ENCODE measurements at places on chromosomes 2 and 18. TPM values are rescaled to one million over a fixed set of nuclear protein-coding genes. Genes with fewer than 3 reads are reported as not detected.

The GCG gene
- not detected for total RNA-seq

The ALKAL2 gene
- total RNA-seq, result 0.66 TPM

The GGCX gene
- total RNA-seq, result 238 TPM

The PSMA8 gene
- not detected for total RNA-seq

GRCh38 chr2:101432411-101433181 is 42.3 kb downstream of the RFX8 start:
- H3K4me1 ChIP-seq, result no peaks in the 10 kb centered on the region
- no peak overlapping the region for H3K27ac ChIP-seq
- H3K36me3 ChIP-seq, result no peaks in the 10 kb centered on the region
- no peak overlapping the region for H3K4me3 ChIP-seq
- no peak for DNase-seq
- no peaks in the 10 kb centered on the region for H3K27me3 ChIP-seq

DNA sequence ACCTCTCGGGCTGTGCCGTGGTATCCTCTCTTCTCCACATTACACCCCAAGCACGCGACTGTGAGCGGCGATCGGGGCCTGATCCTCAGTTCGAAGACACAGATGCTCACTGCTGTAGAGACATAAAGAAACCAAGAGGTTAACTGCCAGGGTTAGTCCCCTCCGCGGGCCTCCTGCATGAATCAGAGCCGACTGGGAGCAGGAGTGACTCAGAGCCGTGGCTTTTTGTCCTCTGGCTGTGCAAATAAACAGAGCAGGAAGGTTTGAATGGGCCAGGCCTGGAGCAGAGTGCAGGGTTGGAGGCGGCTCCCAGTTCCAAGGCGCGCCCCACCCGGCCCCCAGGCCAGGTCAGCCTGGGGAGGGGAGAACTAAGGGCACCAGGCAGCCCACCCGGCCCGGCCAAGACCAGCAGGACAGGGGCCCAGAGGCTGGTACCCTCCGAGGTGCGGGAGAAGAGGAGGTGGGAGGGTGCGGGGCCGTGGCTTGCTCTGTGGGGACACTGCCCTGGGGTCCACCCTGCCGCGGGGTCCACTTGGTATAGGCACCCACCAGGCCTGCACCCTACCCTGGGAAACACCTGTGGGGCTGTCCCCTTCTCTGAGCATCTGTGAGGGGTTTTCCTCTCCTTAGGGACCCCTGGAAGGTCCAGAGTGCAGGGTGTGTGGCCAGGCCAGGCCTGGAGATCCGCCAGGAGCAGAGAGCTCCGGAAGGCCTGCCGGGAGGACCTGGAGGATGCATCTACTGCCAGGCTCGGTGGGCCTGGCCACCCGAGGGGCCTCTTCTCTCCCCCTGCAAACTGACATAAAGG is 16.5 kb downstream of the TWIST2 start:
- H3K4me3 ChIP-seq, result no peak overlapping the region
- no peaks in the 10 kb centered on the region for H3K4me1 ChIP-seq
- H3K27me3 ChIP-seq, result no peaks in the 10 kb centered on the region
- no peak overlapping the region for H3K27ac ChIP-seq
- no peak for DNase-seq
- no peaks in the 10 kb centered on the region for H3K36me3 ChIP-seq

DNA sequence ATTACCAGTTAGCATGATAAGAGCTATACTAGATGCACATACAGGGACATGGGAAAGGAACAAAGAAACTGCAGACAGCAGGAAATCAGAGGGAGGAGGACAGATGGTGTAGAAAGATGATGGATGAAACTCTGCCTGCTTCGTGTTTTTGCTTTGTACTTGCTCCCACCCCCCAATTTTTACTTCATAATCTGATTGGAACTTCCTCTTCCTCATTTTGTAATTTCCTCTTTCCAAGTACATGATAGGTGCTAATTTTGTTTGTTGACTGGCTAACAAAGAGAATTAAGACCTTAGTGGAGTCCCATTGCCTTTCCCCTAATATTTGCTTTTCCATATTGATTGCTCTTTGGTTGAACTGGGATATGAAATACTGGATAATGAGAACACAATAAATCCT is 76.0 kb upstream of the PELI1 start:
- H3K27ac ChIP-seq, result no peak overlapping the region
- no peak overlapping the region for H3K4me3 ChIP-seq
- no peaks in the 10 kb centered on the region for H3K36me3 ChIP-seq
- H3K27me3 ChIP-seq, result no peaks in the 10 kb centered on the region
- no peak for DNase-seq

DNA sequence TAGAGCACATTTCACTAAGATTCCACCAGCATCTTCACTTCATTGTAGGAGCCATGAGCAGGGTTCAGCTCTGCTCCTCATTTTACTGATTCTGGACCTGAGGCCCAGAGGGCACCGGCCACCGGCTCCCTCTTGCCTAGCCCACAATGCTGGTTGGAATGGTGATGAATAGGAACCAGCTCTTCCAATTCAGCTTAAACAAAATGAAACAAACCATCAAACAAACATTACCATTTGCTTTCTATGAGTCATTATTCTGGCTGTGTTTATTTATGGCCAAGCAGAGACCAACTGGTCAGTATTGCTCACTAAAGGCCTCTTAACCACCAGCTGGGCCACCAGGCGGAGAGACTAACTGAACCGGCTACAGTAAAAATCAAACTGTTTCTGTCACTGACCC is 176.7 kb downstream of the MTX2 start:
- DNase-seq, result no peak
- H3K27me3 ChIP-seq, result no peaks in the 10 kb centered on the region
- H3K27ac ChIP-seq, result no peak overlapping the region
- no peaks in the 10 kb centered on the region for H3K36me3 ChIP-seq
- H3K4me1 ChIP-seq, result no peaks in the 10 kb centered on the region

DNA sequence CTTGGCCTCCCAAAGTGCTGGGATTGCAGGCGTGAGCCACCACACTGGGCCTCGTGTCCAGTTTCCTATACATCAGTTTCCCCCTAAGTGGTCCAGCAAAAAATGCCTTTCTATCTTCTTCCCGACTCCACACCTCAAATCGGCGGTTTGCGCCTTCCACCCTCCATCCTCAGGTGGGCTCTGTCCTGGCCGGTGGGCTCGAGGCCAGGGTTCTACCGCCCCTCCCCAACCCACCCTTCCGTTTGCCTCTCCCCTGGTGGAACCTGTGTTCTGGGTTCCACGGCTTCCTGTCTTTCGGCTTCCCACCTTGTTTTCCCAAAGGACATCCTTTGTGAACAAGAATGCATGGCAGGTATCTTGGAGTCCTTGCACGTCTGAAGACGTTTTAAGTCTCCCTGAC is 104.4 kb downstream of the HS6ST1 start:
- H3K4me3 ChIP-seq, result no peak overlapping the region
- no peaks in the 10 kb centered on the region for H3K36me3 ChIP-seq
- H3K4me1 ChIP-seq, result no peaks in the 10 kb centered on the region

DNA sequence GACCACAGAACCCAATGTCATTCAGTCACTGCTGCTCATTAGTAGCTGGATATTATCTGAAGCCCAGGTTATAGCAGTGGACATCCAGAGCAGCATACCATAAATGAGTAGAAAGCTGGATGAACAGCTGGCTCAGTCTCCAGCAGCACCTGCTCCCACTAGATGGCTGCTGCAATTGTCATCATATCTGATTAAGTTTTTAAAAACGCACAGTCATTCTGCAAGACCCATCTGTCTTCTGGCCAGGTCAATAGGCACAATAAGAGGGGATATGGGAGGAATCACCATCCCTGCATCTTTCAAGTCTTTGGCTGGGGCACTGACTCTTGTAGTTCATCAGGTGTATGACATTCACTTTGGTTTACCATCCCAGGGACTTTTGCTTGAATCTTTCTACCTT is 55.1 kb upstream of the XDH start:
- no peaks in the 10 kb centered on the region for H3K36me3 ChIP-seq
- H3K27ac ChIP-seq, result no peak overlapping the region
- H3K4me1 ChIP-seq, result no peaks in the 10 kb centered on the region
- H3K4me3 ChIP-seq, result no peak overlapping the region

DNA sequence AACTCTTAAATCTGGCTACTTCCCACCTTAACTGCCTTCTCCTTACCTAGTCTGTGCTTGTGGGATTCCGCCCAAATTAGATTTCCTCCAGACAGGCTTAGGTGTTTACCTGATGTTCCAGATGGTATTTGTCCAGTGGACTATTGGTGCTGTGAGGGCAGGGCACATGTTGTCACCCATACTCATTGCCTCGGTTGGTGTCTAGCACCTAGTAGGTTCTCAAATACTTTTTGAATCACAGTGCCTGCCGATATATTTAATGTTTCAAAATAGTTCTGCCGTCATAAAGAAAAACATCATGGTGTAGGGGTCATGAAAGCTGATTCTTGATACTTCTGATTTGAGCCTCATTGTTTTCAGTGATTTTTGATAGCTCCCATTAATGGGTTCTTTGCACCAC is 1.1 kb downstream of the SEPTIN2 start:
- H3K27me3 ChIP-seq, result no peaks in the 10 kb centered on the region
- no peaks in the 10 kb centered on the region for H3K36me3 ChIP-seq
- peak overlapping the region; percentile 98 for H3K27ac ChIP-seq
- DNase-seq, result no peak
- H3K4me1 ChIP-seq, result peaks cover 71% of the 10 kb centered on the region

GRCh38 chr2:230902180-230902899 is 22.7 kb downstream of the GPR55 start:
- H3K27ac ChIP-seq, result no peak overlapping the region
- no peaks in the 10 kb centered on the region for H3K27me3 ChIP-seq
- DNase-seq, result peak; percentile 39
- no peaks in the 10 kb centered on the region for H3K4me1 ChIP-seq

- no peaks in the 10 kb centered on the region for H3K4me1 ChIP-seq
- no peaks in the 10 kb centered on the region for H3K36me3 ChIP-seq
- no peak overlapping the region for H3K4me3 ChIP-seq
- H3K27ac ChIP-seq, result no peak overlapping the region
Observed at GRCh38 chr2:98172951-98173350, 86.0 kb downstream of the VWA3B start.

DNA sequence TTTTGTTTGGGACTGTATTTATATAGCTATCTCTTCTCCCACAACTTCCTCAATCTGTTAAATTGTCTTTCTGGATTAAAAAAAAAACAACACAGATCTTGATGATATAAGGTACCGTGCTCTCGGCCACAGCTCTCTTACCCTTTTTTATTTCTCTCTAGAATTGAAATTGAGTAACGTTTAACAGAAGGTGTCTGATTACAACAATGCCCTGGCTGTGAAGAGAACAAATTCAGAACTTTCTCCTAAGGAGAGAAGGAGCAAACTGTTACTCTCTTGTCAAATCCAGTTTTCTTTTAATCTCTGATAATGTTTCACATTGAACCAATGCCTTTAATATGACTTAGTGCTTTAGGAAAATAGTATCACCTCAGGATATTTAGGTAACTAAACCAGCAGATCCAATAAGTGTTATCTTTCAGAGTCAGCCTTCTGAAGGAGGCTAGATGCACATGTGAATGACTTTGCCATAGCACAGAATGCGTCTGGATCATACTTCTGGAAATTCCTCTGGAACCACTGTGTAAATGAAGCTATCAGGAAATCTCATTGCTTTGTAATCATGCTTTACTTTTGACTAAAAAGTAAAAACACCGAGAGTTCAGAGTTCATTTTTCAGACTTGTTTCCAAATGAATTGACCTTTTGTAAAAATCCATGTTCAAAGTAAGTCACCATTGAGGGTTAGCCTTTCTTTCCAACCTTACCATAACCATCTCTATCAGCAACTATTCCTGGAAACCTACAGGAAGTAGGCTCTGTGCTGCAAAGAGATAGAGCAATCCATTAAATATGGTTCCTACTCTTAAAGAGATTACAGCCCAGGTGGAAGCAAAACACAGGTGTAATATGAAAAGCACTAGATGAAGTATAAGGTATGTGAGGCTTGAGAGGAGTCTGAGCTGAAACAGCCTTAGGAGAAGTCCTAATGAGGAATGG is 147.0 kb upstream of the OSR1 start:
- H3K27me3 ChIP-seq, result no peaks in the 10 kb centered on the region
- H3K36me3 ChIP-seq, result no peaks in the 10 kb centered on the region
- H3K4me1 ChIP-seq, result no peaks in the 10 kb centered on the region
- H3K4me3 ChIP-seq, result no peak overlapping the region
- no peak for DNase-seq

All from right lobe of liver (tissue), 6 donors.